Activated CD8-positive, alpha-beta memory T cell treated with anti-CD3 and anti-CD28 coated beads for 48 hours (primary cell): ENCODE measurements at places on chromosomes 4 and X.

GRCh38 chrX:112630187-112630586 is 49.6 kb downstream of the LHFPL1 start:
- DNase-seq, result no peak

DNA sequence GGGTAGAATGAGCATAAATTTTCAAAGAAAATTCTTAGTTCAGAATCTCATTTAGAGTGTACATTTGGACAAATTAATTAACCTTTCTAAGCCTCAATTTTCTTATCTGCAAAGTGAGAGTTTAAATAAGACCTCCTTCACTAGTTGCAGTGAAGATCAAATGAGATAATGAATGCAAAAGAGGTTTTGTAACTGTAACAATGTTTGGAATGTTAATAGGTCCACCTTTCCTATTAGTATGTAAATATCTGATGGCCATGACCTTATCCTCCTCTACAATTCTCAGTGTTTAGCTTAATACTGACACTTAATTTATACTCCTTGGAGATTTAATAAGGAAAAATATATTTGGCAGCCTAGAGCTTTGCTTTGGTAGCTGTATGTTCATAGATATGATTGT is 138.8 kb downstream of the GABRG1 start:
- DNase-seq, result no peak

DNA sequence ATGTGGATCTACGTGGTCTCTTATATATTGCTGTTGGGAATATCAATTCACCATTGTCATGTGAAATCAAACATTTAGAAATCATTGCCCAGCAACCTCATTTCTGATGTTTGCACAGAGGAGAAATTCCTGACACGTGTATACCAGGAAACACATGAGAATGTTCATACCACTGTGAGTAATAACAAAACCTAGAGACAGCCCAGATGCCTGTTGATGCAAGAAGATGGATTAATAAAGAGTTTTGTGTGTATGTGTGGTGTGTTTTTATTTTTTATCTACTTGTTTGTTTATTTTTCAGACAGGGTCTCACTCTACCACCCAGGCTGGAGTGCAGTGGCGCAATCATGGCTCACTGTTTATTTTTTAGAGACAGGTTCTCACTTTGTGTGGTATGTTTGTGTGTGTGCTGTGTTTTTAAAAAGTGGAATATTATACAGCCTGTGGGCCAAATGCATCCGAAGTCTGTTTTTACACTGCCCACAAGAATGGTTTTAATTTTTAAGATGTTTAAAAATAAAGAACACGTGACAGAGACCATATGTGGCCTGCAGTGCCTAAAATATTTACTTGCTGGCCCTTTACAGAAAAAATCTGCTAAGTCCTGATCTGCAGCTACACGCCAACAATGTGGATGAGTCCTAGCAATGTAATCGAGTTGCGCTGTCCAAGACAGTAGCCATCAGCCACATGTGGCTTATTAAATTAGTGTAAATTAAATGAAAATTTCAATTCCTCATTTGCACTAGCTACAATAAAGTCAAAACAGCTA is 39.2 kb downstream of the TXLNG start:
- DNase-seq, result no peak

DNA sequence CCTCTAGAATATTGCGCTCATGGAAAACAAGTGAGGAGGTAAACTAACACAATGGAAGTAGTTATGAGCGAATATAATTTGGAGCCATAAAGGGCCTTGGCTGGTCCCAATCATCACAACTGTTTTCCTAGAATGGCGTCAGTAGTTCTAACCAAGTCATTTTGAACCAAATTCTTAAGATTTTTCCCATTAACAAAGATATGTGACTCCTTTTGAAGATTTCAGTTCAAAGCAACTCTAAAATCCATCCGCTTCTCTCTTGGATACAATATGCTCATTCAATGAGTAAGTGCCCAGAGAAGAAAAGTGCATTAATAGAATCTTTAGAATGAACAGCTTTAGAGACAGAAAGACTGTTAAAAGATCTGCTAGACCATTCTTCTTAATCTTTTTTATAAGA is 19.6 kb upstream of the MYOZ2 start:
- DNase-seq, result no peak

DNA sequence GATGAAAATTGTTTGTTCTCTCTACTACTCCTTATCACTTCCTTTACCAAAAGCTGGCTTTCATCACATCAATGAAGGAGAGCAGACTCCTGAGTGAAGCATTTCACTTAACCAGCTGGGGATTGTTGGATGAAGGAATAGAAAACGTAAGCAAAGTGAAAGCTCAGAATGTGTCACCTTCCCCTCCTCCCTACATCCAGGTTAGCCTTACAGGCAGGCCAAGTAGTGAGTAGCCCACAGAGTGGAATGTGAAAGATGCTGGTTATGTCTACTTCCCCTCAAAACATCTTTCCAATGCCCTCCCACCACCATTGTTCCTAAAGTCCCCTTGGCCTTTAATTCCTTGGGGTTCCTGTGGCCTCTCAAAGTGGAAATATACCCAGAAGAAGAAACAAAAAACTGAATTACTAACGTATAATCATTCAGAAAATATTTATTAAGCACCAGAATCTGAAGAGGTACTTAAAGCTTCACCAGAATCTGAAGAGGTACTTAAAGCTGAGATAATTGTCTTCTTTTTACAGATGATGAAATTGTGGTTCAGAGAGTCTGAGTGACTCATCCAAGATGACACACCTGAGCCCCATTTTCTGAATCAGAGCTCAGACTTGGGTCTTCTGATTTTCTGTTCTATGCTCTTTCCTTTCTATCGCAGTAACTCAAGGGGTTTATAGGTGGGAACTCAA is 6.5 kb downstream of the P2RY4 start:
- DNase-seq, result no peak

DNA sequence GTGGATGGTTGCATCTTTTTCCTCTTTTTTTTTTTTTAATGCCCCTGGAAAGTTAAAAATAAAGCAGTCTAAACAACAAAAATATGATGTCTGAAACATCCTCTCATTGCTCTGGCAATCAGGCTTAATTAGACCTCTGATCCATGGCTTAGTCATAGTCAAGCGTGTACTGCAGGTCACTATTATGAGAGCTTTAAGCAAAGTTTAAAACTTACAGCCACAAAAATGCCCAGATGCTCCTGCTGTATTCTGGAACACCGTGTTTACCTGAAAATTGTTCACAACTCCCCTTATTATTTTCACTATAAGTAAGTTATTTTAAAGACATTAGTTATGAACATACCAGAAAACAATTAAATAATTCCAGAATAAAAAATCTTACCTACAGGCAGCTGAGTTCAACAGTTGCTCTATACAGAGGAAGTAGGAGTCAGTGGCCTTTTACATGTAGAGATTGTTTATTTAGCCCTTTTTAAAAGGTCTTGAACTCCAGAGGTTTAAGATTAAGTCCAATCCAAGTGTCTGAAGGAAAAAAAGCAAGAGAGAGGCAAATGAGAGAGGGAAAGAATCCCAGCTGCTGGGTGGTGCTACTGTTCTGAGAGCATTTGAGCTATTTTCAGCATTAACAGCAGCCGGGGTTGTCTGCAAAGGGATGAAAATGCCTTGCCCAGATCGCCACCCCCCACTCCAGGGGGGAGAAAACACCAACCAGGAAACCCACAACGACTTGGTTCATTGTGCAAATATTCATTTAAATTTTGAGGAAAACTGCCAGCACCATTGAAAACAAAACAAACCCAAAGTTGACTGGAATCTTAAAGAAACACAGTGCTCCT is 36.9 kb downstream of the SORBS2 start:
- DNase-seq, result no peak

- no peak for DNase-seq
Observed at GRCh38 chr4:2847302-2847871, 3.7 kb downstream of the ADD1 start.

- DNase-seq, result no peak
Observed at GRCh38 chr4:122873821-122874593, 47.4 kb downstream of the FGF2 start.

GRCh38 chr4:146648461-146648783 is 9.7 kb downstream of the POU4F2 start:
- DNase-seq, result no peak

DNA sequence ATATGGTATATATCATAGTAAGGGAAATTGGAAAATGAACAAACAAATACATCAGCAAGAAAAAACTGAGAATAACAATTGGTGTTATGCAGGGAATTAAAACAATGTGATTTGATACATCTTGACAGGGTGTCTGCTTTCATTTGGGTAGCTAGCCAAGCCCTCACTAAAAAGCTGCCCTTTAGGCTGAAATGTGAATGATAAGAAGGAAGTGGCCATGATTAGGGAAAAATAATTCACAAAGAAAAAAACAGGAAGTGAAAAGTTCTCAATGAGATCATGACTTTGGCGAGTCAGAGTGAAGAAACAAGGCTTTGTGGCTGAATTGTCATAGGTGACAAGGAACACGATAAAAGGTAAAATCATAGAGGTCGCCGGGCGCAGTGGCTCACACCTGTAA is 675.8 kb upstream of the SLIT2 start:
- no peak for DNase-seq

GRCh38 chrX:71095981-71096759 is 519 bp downstream of the FOXO4 start:
- no peak for DNase-seq

- no peak for DNase-seq
Observed at GRCh38 chrX:103733017-103733416, 22.3 kb downstream of the TMEM31 start.

DNA sequence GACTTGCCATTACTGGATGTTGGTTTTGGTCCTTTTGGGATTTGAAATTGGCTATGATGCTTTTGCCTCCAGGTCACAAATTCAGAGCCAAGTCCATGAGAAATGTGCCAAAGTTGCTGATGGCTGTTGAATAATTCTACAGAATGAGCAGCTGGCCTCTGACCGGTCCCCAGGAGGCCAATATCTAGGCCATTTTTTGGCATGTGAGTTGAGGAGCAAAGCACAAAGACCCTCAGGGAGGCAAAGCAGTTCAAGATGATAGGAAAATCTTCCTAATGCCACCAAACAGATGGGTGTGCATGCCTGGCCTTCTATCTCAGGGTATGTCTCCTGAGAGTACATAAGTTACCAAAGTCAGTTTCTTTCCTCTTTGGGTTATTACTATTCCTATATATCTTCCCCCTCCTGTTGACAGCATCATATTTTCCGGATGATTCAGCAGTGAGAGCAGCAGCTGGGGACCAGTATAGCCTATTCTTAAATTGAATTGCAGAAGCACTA is 44.4 kb downstream of the SEL1L3 start:
- no peak for DNase-seq

- DNase-seq, result no peak
Observed at GRCh38 chrX:78708262-78708661, 39.3 kb upstream of the LPAR4 start.

DNA sequence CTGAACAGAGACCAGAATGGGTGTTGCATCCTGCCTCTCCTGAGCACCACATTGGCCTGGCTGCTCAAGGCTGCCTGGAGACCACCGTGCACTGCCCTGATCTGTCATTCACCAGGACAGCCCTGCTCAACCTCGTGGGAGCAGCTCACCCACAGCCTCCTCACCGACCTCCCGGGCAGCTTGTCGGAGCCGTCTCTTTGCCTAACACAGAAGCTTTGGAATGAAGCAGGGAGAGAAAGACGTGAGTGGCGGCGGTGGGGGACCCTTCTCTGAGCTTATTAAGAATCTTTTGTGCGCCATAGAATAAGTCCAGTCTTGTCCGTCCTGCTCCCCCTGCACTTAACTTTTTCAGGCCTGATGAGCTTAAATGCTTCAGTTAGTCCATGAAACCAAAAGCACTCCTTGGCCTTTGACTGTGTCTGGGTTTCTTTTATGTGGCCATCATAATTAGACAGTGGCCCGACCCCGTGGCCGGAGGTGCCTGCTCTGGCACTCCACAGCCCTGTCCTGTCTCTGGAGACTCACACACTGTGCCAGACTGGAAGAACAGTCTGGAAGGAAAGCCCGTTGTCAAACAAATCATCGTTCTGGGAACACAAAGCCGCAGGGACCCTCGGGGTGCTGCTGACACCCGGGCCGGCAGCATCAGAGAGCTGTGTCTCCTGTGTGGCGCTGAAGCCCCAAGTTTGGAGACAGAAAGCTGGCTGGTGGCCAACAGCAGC is 192.8 kb downstream of the BCOR start:
- no peak for DNase-seq

DNA sequence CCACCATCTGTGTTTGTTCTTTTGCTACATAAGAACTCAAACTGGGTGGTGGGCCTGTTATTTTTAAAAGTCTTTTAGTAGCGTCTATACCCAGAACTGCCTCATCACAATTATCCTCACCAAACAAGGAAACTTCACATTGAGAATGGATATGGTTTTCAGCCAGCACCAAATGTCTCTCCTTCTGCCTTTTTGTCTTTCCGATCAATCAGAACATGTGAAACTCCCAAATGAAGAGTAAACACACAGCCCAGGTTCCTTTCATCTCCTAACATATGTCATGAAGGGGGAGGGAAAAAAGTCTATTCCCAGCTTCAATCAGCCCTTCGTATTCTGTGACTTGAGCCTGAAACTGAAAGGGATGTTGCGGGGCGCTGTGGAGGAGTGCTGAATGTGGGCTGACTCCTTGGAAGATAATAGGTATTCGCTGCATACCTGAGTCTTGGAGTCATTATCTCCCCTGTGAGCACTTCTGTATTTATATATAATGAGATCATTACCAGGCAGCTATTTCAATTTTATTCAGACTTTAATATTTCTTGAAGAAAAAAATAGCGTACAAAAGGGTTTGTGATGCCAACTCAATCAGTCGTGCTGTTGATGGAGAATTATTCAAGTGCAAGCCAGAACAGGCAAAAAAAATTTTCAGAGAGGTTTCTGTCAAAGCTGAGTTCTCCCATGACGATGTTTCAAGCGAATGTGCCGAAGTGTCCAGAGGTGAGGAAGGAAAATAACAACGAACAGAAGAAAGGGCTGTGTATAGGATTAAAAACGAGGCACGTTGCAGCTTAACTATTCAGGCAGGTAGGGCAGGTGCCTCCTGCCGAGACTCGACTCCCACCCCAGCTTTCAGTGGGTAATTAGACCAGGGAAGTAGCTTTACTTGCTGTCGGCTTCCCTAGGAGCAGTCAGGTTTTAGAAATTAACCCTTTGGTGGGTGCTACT is 163.9 kb upstream of the NOCT start:
- no peak for DNase-seq

DNA sequence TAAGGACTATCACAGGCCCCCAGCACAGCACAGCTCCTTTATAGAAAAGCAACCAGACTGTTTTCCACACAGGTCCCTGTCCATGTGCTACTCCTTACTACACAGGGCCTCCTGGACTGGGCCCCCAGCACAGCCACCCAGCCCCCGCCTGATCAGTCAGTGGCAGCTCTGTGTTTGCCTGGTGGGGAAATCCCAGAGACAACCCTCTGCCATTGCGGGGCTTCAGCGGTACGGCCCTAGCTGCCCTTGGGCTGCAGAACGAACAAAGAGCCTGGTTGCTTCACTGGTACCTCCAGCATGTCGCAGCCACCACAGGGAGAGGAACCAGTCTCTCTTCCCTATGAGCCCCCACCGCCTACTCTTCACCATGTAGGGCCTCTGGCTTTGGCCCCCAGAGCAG is 30.7 kb downstream of the CBR4 start:
- DNase-seq, result no peak

DNA sequence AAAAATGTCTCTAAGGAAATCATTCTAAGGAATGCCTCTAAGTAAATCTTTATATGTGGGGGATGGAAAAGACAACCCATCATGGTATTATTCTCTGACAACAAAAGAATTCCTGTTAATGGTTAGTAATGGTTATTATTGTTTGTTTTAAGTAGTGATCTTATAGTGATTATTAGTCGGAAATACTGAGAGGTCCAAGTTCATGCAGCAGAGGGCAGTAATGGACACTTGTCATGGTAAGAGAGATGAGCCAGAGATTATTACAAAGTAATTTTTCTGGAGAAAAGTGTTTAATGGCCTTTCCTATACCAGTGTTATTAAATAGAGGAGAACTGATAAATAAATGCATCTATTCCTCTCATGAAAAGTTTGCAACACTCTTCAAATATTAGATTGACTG is 8.1 kb upstream of the DKK2 start:
- DNase-seq, result no peak
